Suppressor macrophage treated with lipopolysaccharide for 4 hours (primary cell): ENCODE measurements at places on chromosomes 4 and X.

DNA sequence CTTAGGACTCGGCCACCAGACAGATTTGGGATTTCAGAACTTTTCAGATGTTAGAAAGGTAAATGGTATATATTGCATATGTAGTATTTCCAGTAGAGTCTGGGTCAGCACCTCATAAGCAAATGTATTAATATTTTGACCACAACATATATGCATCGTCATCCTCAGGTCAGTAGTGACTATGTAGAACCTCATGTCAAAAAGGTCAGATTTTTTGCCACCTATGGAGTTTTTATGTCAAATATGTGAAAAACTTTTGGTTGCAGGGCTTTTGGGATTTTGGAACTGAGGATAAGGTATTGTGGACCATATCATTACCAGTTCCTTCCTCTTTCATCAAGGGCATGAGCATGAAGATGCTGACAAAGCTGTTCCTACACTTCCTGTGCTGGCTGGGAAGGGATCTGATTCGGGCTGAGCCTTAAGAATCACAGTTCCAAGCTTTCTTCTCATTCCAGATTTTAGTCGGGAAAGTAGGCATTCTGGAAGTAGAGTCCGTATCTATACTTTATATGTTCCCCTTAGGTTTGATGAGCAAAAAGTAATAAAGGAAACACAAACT is 183.0 kb upstream of the PGRMC2 start:
- DNase-seq, result peak; percentile 48

DNA sequence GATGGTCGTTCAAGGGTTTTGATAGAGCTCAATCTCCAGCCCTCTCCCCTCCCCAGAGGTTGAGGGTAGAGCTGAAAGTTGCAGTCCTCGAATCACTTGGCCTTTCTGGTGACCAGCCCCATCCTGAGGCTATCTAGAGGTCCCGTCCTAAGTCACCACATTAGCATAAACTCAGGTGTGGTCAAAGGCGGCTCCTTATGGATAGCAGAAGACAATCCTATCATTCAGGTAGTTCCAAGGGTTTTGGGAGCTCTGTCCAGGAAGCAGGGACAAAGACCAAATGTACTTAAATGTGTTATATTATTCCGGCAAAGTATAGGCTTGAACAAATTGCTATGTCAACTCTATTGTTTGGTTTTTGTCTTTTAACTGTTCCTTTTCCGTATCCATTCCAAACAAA is 30.6 kb downstream of the PDK3 start:
- no peak for DNase-seq

GRCh38 chrX:103360092-103360491 is 3.8 kb downstream of the TCEAL9 start:
- no peak for DNase-seq

DNA sequence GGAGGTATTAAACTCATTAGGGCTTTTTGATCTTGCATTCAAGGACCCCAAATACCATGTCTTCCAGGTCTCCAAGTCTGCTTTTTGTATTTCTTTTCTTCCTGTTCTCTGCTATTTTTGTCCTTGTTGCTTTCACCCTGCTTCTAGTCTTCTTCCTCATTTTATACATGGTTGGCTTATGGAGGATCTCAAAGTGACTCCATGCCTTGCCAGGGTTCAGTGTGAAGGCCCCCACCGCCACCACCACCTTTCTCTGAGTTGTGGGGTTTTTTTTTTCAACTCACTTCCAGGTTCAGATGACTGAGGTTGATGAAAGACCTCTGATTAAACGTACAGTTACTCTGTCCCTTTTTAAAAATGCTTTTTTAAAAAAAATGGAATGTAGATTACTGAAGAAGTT is 96.3 kb downstream of the MAML3 start:
- DNase-seq, result no peak

GRCh38 chr4:112189754-112190153 is 41.8 kb upstream of the AP1AR start:
- no peak for DNase-seq

- DNase-seq, result no peak
Measured at GRCh38 chr4:93317561-93317960, 511.0 kb upstream of the ATOH1 start.

- DNase-seq, result no peak
Measured at GRCh38 chr4:80183250-80184052, 13.9 kb upstream of the PRDM8 start.

GRCh38 chrX:13376857-13377549 is 57.1 kb upstream of the ATXN3L start:
- DNase-seq, result no peak

- peak; percentile 11 for DNase-seq
Measured at GRCh38 chrX:154412468-154412867, 1.1 kb downstream of the TAFAZZIN start.

DNA sequence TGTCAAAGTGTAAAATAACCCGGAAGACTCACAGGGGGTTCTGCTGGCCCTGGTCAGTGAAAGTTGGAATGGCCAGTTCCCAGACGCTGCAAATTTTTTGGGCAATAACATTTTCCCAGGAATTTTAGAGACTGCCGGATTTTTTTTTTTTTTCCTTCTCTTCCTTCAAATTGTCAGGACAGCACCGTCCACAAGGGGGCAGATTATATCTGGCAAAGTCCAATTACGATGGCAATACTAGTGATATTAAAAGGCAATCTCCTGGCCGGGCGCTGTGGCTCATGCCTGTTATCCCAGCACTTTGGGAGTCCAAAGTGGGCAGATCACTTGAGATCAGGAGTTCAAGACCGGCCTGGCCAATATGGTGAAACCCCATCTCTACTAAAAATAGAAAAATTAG is 20.5 kb downstream of the SLC25A5 start:
- DNase-seq, result peak; percentile 49

DNA sequence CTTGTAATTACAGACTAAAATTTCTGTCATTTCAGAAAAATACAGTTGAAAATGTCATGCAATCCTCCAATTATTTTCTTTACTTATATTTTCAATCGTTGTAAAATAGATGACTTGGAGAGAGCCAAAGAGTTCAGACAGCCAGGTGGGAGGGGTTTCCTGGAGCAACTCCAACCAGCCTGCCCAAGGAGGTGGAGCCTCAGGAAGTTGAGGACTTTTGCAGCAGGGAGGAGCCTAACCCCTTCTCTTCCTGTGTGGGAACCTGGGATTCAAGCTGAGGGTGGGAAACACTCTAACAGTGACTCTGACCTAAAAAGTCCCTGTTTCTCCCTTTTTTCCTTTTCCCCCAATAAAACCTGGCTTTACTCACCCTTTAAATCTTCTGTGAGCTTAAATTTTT is 72.2 kb upstream of the GABRG1 start:
- DNase-seq, result no peak

GRCh38 chrX:12741416-12741815 is 49.8 kb upstream of the PRPS2 start:
- DNase-seq, result no peak

DNA sequence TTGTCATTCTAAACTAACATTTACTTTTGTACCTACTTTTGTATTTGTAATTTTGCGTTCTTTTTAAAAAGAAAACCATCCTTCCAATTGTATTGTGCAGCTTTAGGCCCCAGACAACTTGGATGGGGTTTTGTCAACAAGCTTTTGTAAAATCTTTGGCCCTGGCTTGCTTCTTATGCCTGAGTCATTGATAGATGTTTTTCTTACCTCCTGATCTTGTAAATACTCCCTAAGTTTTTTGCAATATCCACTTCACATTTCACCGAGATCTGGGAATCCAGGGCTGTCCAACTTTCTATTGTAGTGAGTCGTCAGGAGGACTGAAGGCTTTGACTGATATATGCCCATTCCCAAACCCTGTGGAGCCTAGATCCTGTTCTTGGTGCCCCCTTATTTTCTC is 126.9 kb upstream of the GUCY1A1 start:
- no peak for DNase-seq

DNA sequence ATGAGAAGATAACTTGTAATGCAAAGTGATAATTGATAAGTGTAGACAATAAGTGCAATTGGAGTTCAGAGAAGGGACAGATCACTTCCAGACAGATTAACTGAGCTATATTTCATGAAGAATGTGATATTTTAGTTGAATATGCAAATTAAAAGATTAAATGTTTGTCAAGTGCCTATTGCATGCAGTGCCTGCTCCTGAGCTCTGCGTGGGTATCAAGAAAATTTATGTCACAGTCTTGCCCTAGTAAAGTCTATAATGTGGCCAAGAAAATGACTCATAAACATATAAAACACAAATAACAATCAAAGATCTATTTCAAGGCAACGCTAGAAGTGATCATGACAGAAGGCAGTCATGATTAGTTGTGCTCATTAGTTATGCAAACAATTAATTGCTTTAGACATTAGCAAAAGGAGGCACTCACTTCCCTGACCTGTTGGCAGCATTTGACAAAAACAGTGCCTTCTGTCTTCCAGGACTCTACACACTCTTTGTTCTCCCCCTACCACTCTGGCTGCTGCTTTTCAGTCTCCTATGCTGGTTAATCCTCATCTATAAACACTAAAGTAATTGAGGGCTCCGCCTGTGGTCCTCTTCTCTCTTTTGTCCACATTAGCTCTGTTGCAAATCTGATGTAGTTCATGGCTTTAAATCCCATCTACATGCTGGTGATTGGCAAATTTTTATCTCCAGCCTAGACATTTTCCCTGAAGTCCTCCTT is 47.7 kb downstream of the ARHGEF38 start:
- no peak for DNase-seq

DNA sequence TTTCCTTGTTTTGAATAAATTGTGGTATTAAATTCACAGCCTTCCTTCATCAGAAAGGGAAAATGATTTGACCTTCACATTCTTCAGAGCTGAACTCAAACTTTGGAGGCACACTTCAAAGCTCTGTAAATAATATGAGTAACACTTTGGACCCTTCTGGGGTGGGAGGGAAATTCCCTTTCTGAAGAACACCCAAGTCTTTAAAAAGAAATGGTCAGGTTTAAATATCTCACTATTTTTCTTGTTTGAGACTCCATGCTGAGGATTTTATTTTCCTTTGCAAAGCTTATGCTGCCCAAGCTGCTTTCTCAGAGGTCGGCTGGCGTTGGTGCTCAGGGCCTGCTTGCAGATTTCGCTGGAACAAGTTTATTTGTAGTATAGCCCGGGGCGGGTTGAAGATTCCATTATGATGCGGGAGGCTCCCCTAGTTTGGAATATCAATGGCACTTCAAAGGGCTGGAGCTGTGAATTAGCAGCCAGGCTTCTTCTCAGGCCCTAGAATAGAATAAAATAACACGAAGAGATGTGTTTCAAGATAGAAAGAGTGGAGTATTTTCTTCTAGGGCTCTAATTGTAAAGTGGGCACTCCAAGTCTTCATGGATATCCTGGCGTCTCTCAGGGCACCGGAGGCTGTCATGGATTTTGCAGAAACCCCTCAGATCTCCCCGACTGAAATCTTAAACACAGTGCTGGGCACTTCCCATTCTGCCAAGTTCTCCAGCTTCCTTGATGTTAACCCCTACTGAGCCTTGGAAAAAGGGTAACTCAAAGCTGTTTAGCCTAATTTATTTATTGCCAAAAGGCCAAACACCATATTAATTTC is 315.6 kb downstream of the GPAT3 start:
- no peak for DNase-seq

GRCh38 chr4:127364911-127365310 is 267.8 kb upstream of the INTU start:
- no peak for DNase-seq

DNA sequence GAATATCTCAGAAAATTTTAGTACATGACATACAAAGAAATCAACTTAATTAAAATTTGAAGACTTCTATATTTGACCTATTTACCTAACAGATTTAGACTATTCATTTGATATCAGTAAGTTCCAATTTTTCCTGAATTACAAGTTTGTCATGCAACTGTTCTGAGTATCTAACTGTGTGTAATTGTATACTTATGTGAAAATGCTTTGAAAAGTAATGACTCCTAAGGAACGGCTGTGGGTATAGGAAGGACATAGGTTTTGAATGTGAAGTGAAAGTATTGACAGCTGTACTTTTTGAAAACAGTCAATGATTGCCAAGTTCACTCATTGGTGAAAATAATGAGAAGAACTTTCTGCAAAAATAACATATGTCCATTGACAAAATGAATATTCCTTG is 2.9 kb downstream of the GRIA2 start:
- no peak for DNase-seq

GRCh38 chr4:55386073-55386472 is 9.7 kb upstream of the TMEM165 start:
- DNase-seq, result no peak

- peak; percentile 37 for DNase-seq
Measured at GRCh38 chr4:159283696-159284095, 180.8 kb downstream of the RAPGEF2 start.

DNA sequence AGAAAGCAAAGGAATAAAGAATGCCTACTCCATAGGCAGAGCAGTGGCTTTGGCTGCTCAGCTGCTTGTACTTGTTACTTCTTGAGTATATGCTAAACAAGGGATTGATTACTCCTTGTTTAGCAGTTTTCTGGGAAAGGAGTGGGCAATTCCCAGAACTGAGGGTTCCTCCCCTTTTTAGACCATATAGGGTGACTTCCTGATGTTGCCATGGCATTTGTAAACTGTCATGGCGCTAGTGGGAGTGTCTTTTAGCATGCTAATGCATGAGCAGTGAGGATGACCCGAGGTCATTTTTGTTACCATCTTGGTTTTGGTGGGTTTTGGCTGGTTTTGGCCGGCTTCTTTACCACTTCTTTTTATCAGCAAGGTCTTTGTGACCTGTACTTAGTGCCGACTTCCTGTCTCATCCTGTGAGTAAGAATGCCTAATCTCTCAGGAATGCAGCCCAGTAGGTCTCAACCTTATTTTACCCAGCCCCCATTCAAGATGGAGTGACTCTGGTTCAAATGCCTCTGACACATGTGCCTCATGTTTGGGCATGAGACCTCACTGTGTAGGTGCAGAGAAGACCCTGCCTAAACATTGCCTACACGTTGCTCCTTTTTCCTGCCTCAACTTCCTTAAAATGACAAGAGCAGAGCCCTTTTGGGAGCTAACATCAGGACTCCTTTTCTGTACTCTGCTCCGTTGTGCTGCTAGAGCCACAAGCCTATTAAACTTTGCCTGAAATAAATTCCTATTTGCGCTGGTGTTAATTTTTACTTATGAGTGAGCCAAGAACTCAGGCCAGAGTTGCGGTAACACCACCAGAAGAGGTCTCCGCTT is 21.0 kb upstream of the UBA6 start:
- no peak for DNase-seq

- DNase-seq, result no peak
Measured at GRCh38 chr4:187469627-187470026, 525.9 kb upstream of the ZFP42 start.

DNA sequence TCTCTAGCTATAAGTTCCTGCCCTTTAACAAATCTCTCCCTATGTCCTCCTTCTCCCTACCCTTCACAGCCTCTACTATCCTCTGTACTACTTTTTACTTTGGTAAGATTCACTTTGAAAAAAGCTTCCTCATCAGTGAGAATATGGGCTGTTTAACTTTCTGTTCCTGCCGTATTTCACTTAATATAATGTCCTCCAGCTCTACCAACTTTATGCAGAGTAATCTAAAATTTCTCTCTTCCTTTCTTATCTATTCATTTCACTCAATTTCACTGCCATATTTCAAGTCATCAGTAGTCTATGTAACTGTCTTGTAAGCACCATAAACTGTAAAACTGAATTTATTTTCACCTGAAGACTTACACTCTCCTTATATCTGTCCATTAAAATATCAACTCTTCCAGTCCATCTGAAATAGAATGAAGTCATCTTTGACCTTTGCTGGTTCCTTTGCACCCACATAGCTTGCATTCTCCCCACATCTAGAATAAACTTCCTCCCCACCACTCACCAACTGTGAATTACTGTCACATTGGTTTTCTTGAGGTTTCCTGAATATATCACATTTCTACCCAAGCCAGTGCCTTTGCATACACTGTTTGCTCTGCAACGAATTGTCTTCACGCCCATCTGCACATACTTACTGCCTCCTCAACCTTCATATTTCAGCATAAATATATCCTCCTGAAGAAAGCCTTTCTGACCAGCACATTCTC is 54.6 kb downstream of the ARAP2 start:
- peak; percentile 34 for DNase-seq
